ENCODE measurements at places on chromosomes 7 and 10.

DNA sequence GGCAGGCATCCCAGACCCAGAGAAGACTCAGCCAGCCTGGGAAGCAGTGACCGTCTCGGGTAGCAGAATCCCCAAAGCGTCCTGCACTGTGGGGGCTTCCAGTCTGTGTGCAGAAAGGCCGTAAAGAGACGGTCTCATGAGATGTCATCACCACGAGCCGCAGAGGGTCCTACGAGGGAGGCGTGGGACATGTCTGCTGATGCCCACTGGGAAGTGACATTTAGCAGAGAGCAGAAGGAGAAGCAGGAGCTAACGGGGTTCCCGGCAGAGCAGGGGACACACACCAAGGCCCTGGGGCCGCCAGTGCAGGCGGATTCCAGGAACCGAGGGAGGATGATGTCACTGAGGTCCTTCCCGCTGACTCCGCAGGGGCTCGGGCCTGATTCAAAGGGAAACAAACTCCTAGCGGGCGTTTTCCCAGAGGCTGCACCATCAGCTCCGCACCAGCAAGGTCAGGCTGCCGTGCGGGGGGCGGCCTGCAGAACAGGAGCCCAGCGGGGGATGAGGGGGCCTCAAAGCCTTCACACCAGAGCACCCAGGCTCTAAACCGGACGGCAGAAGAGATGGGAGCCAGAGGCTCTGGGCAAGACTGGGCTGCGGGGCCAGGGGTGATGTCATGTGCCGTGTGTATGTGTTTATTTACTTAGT, 85.4 kb upstream of the PDGFA start:
- no peak for DNase-seq

GRCh38 chr7:98674461-98674860, 57.4 kb downstream of the NPTX2 start:
- DNase-seq = no peak

GRCh38 chr7:130136579-130137167, 66.3 kb downstream of the KLHDC10 start:
- no peak for DNase-seq

- DNase-seq = peak; percentile 75
Measured at GRCh38 chr7:139798221-139798620, 20.4 kb upstream of the HIPK2 start.

DNA sequence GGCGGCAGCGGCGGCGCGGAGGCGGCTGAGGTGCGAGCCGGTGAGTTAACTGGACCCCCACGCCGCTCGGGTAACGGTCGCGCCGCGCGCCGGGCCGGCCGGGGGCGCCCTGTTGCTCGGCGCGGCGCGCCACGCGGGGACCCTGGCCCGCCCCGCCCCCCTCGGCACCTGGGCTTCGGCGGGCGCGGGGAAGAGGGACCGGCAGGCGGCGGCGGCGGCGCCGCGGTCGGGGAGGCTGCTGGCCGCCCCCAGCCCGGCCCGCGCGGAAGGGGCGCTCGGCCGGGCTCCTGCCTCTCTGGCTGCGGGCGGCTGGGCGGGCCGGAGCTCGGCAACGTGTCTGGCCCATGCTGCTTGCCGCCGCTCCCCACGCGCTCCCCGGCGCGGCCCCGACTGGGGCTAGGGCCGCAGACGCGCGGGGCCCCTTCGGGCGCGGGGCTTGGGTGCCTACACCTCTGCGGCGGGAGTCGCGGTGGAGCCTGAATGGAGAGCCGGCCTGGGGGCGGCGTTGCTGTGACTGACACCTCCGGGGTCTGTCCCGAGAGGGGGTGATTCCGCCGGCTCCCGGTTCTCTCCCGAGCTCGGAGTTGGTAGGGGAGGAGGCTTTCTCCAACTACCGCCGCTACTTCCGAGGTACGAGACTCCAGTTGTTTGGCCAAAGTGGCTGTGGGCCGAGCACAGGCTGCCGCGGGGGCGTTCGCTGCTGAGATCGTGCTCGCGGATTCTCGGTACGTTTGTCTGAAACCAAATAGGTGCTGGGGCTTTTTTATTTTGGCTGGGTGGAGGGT, 494 bp downstream of the PALS2 start:
- DNase-seq = peak; percentile 67

DNA sequence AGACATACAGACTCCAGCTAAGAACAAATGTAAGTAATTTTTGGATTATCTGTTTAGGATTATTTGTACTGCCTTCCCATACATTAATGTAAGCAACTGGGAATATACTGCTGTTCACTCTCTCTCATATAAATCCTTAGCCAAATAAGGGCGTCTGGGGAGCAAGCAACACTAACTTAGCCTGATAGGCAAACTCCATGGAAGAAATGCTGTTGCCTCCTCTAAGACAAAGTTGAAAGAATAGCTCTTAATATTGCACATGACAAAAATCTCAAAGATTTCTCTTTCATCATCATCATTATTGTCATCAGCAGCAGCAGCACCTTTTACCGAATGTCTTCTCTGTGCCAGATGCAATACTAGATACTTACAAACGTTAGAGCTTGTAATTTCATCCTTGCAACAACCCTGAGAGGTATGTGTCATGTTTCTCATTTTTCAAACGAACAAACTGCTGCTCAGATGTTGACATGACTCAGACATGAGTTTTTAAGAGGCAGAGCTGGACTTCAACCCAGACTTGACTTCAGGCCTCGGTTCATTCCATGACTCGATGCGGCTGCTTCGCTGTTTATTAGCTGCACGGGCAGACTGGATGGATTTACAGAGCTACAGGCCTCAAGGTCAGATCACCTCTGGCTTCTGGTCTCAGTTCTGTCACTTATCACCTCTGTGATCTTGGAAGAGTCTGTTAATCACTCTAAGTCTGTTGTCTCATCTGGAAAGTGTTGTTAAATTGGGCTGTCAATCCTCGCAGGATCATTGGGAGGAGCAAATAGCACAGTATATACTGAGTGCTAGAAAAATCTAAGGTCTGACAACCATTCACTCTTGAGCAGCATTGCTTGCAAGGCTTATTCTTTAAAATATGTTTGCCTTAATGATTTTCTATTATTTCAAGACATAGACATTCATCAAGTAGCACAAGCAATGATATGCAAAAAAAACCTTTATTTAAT, 126.3 kb upstream of the CELF2 start:
- DNase-seq = peak; percentile 75

DNA sequence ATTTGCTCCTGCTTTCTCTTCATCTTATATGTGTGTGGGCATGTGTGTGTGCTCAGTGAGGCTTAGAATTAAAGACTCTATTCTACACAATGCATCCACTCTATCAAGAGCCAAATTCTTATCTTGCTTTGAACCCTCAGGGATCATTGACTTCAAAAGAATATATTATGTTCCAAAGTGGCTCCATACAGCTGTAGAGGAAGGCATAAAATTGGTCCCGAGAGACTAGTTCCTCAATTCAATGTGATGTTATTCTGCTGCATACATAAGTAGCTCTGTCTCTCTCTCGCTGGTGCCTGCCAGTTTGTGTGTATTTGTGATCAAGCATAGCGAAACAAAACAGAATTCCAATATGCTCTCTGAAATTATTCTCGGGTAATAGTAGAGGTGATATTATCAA, 997.9 kb upstream of the POT1 start:
- no peak for DNase-seq

DNA sequence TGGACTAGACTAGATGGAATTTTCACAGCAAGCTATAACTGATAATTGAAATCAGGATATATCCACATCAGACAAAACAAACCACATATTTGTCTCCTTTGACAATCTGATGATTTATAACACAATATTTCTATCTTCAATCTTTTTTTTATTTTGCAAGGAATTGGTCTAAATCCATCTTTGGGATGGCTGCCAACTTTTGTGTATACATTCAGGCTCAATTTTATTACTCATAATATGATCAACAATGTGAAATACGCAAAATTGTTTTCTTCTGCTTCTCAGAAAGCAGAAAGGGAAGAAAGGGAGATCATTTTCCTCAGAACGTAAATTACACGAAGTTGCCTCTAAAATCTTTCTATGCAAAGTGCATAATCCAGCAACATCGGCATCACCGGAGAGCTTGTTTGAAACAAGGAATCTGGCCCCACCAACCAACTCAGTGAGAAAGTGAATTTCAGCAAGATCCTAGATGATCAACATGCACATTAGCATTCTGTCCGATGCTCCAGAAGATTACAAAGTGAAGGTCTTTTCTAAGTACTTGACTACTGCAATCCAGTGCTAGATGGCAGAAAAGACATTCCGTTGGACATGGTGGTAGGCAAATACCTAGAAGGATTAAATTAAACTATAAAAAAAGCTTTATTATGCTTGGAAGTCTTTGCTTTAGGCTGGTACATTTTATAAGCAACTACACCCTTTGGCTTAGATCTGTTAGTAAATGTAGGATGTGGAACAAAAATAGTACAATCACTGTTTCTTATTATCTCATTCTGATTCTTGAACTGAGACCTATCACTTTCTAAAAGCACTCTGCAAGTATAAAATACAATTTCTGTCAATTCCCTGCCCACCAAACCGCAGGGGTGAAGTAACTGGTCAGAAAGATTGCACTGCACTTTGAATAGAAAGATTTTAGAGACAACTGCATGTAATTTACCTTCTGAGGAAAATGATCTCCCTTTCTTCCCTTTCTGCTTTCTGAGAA, 126.4 kb upstream of the RSU1 start:
- DNase-seq = no peak

DNA sequence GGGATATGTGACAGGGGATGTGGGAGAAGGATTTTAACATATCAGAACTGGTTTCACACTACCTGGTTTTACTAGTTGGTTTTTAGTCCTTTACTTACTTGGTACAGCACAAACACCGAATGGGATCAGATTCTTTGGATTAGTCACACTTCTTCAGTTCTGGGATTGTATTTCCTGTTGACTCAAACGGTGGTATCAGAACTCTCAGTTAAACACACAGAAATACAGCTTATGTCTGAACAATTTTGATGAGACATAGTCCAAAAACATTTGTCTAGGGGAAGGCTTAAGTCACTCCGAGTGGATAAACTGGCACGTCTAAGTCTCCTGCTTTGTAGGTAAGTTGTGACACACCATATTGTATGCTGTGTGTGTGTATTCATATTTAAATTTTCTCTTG, 480.5 kb downstream of the PHTF2 start:
- peak; percentile 87 for DNase-seq

GRCh38 chr7:117951285-117951684, 78.0 kb upstream of the CTTNBP2 start:
- peak; percentile 74 for DNase-seq

- no peak for DNase-seq
Measured at GRCh38 chr10:24680647-24681524, 42.8 kb downstream of the ARHGAP21 start.

- DNase-seq = no peak
Measured at GRCh38 chr10:4503076-4503475, 322.9 kb upstream of the AKR1E2 start.

- DNase-seq = no peak
Measured at GRCh38 chr10:108757946-108758345, 1165.4 kb downstream of the XPNPEP1 start.

GRCh38 chr7:144497282-144497681, 93.8 kb upstream of the NOBOX start:
- peak; percentile 23 for DNase-seq

DNA sequence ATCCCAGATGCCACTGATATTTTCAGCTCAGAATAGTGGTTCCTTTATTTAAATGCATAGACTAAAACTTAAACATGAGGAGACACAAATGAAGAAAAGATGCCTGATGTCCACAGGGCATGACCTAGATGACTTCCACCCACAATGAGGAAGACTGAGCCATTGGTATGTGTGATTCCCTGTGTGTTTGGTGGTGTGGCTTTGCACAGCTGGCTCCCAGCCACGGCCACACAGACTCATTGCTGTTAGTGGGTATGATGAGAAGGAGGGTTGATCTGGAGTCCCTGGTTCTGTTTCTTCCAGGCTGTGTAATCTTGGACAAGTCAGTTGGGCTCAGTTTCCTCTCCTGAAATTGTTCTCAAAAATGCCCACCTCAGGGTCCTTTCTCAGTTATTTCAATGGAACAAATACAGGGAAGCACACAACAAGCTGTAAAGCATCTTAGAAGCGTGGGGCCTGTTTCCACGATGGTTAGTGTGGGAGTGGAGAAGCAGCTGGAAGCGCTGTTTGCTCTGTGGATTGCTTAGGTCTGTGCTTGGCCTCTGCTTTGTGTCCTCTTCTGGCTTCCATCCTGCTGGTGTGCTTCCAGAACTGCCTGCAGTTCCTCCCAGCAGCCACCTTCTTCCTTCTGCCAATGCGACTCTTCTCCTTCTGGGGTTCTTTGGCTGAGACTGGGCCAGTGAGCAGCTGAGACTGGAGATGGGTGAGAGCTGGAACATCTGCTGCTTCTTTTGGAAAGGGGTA, 303.7 kb downstream of the BMPER start:
- DNase-seq = no peak

- DNase-seq = no peak
Measured at GRCh38 chr7:65915921-65916657, 43.2 kb downstream of the VKORC1L1 start.

DNA sequence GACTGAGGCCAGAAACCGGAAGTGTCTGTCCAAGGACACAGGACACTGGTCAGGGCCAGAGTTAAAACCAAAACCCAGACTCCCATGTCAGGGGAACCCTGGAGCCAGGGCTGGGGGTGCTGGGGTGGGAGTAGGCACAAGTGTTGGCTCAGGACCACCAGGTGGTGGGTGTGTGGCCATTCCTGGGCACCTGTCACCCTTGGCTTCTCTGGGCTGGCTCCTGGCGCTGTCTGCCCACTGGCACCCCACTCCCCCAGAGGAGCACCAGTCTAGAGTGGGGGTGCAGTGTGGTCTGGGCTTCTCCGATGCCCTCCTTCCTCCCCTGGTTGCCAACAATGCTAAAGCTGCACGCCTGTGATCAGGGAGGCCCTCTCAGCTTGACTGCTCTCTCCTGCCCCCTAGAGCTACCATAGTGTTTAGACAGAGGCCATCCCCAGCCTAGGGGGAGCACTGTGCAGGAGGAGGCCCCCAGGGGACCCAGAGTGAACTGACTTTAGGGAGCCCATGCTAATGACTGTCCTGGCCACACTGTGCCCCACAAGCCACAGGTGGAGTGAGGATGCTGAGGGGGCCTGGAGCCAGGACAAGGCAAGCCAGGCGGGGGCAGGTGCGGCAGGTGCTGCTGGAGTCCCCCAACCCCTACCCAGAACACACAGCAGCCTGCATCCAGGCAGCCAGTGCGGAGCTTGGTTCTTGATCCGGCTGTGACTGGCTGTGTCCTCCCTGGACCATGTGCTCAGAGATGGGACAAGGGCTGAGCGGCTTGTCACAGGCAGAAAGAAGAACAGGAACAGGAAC, 11.0 kb downstream of the RASGEF1A start:
- peak; percentile 24 for DNase-seq

- no peak for DNase-seq
Measured at GRCh38 chr10:1581189-1581588, 156.1 kb downstream of the ADARB2 start.

DNA sequence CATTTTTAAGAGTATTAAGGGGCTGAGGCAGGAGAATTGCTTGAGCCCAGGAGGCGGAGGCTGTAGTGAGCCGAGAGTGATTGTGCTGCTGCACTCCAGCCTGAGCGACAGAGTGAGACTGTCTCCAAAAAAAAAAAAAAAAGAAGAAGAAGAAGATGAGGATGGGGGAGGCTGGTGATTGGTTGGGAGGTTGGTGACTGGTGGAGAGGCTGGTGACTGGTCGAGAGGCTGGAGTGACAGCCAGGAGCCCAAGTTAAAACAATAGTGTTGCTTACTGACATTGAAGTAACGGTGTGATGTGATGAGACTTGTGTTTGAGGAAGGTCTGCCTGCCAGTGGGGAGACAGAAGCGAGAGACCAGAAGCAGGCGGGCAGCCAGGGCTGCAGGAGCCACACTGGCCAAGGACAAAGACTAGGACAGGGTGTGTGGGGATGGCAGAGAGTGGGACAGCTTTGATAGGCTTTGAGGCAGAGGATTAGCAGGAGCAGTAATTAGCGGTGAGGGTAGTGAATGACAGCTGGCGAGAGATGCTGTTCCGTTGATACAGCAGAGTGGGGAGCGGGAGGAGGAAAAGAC, 4.9 kb downstream of the SRRT start:
- no peak for DNase-seq

- DNase-seq = no peak
Measured at GRCh38 chr7:28435732-28436378, 23.5 kb downstream of the CREB5 start.
